ENCODE measurements at places on chromosomes 6 and 20.

- DNase-seq = no peak
These were observed 153.6 kb downstream of the CD83 start for GRCh38 chr6:14270925-14271788.

DNA sequence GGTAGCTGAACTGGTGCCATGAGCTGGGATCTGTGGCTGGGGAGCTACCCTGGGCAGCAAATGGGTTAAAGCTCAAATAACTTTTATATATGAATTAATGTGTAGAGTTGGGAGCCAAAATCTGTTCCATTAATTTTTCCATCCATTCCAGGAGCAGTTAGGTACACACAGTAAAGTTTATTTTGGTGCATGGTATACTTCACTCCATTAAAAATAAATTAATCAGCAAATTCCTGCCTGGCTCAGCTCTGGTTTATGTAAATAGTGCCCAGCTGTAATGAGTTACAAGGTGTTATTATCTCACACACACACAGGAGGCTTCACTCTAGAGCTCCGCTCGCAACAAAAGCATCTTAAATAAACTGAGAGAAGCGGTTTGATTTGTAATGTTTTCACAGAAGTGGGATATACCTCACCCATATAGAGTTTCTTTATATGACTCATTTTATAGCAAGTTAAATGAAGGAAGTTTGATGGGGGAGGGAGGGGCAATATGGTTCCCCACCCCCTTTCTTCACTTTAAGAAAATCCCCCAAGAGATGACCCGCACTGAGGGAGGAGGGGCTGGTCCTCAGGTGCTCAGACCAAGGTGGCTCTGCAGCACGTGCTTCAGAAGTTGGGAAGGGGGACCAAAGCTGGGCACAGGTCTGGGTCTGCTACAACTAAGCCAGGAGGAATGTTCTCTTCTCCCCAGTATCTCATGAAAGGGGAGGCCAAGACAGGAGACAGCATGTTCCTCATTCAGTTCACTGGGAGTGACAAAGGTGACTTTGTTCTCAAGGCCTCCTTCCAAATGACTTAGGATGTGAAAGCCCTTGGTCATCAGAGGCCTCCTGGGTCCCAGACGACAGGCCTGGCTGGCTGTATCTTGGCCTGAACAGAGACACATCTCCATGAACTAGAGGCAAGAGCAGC is 10.5 kb upstream of the FAM83C start:
- DNase-seq = no peak

DNA sequence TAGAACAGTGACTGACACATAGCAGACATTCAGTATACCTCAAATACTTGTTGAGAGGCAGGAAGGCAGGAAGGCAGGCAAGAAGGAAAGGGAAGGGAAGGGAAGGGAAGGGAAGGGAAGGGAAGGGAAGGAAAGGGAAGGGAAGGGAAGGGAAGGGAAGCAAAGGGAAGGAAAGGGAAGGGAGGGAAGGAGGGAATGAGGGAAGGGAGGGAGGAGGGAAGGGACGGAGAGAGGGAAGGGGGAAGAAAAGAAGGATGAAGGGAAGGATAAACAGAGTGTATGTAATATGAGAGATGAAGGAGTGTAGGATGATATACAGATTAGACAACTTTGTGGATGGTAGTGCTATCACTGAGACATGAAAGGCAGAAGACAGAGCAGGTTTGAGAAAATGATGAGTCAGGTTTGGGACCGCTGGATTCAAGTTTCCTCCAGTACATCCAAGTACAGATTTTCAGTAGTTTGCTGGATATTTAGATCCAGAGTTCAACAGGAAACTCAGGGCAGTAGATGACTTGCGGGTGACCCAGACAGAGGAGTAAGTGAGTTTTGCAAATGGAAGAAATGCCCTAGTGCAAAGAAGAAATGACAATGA is 85.9 kb downstream of the MAFB start:
- DNase-seq = no peak

GRCh38 chr6:117494694-117495318 is 12.3 kb downstream of the DCBLD1 start:
- DNase-seq = no peak

GRCh38 chr6:149169761-149170511 is 147.6 kb upstream of the TAB2 start:
- no peak for DNase-seq

GRCh38 chr20:50713657-50714101 is 17.7 kb upstream of the PARD6B start:
- DNase-seq = no peak

DNA sequence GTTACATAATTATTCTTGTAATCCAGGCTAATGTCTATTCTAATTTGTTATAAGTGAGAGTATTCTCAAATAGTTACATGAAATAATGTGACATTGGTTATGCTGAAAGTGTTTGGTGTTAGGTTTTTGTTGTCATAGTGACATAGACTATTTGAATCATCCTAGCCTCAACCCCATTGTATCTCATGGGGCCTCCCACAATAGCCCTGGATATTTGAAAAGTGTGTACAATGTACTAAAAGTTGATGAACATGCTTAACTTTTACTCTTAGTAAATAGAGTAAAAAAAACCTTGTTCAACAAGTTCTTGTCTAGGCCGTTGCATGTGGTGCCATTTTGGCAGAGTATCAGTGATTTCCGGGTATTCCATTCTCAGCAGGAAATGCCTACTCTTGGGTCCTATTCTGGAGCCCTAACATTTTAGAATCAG is 83.0 kb downstream of the RTN4IP1 start:
- no peak for DNase-seq

DNA sequence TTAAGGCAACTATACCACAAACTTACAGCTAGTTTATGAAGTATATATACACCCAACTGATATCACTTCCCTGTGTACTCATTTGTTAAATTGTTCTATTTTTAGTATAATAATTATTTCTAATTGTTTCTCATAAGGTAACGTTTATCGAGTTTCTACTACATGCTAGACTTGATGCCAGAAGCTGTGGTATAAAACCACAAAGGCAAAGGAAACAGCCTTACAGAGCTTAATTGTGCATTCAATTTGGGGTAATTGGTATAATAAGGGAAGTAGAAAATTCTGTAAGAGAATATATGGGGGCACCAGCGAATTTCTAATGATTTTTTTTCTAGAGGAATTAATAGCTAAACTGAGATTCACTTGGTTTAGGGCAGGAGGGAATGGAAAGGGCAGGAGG is 183.9 kb downstream of the GRM1 start:
- DNase-seq = no peak

- no peak for DNase-seq
These were observed 180.1 kb upstream of the MMS22L start for GRCh38 chr6:97462938-97463598.

GRCh38 chr6:138226700-138227315 is 8.5 kb upstream of the PBOV1 start:
- no peak for DNase-seq

- no peak for DNase-seq
These were observed 264.5 kb downstream of the CD83 start for GRCh38 chr6:14381829-14382677.

- DNase-seq = no peak
These were observed 59.5 kb downstream of the CDC40 start for GRCh38 chr6:110239526-110240274.

DNA sequence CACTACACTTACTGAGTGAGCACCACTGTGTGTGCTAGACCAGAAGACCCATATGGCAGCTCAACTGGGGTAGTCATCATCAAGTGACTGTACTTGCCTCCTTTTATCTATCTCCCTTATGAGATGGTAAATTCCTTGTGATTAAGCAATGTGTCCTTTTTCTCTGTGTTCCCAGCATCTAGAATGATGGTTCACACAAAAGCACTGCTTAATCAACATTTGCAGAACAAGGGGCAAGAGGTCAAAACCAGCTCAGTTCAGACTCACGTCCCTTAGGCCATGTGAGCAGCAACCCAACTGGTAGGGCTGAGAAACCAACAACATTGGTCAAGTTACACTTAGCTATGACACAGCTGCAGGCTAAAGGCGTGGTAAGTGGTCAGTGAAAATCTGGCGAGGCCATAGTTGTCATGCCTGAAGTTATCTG is 10.0 kb downstream of the TRAM2 start:
- DNase-seq = no peak

DNA sequence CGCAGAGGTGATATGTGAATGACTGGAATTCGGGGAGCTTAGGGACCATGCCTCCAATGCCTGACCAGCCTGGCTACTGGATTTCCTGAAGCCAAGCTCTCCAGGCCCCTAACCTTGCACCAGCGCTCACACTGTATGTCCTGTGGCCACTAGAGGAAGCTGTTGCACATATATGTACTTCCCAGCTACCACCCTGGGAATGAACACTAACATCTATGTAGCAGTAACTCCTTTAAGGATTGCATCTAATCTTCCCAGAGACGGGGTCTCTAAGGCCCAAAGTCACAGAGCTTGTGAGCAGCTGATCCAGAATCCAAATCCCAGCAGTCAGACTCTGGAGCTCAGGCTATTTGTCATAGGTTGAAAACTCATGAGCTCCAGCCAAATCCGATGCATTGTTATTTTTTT is 20.4 kb upstream of the BPIFB1 start:
- no peak for DNase-seq
